ENCODE measurements at places on chromosomes 11 and 22.
A peak's percentile ranks its signal among the peaks of the same experiment; 100 is the strongest.

GRCh38 chr11:78708388-78708787 lies 133.7 kb upstream of the NARS2 start:
- no peak for DNase-seq

- DNase-seq: no peak
These were observed 1.9 kb upstream of the CTSF start for GRCh38 chr11:66570079-66570849.

DNA sequence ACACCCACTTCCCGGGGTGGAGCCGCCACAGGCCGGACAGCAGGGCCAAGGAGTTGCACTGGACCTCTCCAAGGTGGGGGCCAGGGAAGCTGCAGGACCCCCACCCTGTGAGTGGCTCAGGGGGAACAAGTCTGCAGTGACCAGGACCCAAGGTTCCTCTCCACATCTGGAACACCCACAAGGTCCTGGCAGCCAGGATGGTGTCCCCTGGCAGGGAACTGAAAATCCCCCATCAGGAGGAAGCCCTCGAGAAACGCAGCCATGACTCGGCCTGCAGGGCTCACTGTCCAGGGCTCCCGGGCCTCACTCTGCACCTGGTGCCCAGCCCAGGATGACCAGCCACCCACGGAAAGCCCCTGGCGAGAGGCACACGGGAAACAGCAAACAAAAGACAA lies 11.5 kb downstream of the RNH1 start:
- no peak for DNase-seq

- no peak for DNase-seq
These were observed 30.9 kb upstream of the RIC3 start for GRCh38 chr11:8199676-8200075.

GRCh38 chr22:36386900-36387708 lies 663 bp downstream of the MYH9 start:
- DNase-seq: no peak

- DNase-seq: no peak
These were observed 57.1 kb upstream of the TIMP3 start for GRCh38 chr22:32744176-32744959.

GRCh38 chr22:22148905-22149304 lies 95.7 kb upstream of the VPREB1 start:
- no peak for DNase-seq

DNA sequence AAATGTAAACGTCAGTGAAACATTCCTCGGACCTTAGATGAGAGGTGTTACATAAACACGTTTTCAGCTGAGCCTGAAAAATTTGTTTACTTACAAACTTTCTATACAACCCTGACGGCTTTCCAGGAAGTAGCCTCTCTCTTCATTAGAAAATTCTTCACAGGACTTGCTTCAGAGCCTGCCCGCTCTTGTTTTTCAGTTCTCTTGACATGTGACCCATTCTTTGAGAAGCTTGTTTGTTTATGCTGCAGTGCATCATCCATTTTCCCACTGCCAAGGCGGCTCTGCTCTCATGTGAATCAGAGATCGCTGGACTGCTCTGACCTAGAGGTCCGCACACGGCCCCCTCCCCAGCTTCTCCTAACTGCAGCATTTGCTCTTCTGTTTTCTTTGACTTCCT lies 47.9 kb upstream of the ARHGAP42 start:
- DNase-seq: no peak

DNA sequence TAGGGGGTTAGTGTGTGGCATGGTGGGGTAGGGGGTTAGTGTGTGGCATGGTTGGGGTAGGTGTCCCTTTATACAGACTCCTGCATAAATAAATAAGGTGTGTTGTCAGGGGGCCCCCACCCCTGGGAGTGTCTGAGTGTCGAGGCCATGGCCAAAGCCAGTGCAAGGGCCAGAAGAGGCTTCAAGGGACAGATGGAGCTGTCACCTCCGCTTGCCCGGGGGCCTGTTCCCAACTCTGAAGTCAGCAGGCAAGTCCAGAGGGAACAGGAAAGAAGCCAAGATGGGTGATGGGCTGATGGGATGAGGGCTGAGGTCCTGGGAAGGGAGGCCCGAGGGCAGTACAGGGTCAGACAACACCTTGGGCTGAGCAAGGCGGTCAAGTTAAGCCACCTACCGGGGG lies 997.8 kb downstream of the BRD1 start:
- no peak for DNase-seq

DNA sequence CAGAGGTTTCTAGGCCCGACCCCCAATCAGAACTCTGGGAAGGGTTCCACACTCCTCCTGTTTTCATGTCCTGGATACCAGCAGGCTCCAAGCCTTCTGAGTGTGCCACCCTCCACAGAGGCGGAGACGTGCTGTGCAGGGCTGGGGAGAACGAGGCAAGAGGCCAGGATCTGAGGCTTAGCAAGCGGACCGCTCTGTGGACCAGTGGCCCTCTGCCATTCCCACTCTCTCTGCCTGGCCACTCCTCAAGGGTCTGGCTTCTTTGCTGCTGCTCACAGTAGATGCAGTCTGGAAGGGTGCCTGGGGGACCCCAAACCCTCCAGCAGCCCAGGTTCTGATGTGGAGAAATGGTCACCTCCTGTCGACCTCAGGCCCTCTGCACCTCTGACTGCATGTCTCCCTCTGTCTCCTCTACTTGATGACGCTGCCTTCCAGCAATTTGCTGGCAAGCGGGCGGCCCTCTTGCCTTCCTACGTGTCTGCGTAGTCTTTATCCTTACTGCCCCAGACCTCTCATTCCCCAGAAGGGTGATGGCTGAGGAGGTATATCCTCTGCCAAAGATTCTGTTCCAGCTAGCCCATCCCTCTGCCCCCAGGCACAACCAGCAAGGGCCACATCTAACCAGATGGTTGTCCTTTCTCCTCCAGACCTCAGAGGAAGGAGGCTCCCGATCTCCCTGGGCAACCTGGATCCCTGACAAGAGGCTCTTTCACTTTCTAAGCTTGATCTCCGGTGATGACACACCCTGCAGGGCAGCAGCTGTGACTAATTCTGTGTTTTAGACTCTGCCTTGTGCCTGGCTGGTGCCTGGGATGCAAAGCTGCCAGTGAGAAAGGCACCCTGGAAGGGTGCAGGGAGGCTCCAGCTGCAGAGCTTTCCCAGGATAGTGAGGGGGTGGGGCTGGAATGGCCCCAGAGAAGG lies 87.3 kb downstream of the NAT10 start:
- peak; percentile 90 for DNase-seq

DNA sequence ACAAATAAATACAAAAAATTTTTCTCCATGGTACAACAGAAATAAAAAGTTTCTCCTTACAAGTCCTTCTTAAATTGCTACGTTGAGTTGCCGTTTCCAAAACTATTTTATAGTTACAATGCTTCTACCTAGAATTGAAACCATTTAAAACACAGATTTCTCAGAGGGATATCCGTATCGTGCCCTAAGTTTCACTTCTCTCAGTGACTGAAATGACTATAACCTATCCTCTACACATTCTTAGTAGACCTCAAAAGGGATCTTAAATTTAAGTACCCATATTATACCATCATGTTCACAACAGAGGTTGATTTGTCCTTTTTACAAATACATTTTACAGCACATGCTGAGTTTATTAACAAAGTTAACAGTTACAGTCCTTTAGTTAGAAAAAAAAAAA lies 44.1 kb downstream of the USP28 start:
- no peak for DNase-seq

DNA sequence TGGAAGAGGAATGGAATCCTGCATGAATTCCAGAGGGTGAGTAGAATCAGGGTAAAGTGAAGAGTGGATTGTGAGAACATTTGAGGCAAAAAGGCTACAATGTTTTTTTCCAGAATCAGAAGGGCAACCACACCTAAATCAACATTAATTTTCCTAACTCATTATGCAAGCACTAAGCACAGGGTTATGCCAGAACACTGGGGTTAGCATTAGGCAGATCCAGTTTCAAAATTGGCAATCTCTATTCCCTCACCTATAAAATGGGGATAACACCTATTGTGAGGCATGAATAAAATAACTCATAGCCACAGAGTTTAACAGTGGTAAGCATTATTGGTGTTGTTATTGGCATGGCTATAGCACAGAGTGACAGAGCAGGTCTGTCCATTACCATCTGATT lies 378.6 kb upstream of the FAT3 start:
- no peak for DNase-seq

- no peak for DNase-seq
These were observed at the start of gene TPH1 for GRCh38 chr11:18046116-18046777. Gene TPH1, minus strand, starts transcription at chr11:18046269. Its CDS starts 5,507 bp downstream, at chr11:18040762.

DNA sequence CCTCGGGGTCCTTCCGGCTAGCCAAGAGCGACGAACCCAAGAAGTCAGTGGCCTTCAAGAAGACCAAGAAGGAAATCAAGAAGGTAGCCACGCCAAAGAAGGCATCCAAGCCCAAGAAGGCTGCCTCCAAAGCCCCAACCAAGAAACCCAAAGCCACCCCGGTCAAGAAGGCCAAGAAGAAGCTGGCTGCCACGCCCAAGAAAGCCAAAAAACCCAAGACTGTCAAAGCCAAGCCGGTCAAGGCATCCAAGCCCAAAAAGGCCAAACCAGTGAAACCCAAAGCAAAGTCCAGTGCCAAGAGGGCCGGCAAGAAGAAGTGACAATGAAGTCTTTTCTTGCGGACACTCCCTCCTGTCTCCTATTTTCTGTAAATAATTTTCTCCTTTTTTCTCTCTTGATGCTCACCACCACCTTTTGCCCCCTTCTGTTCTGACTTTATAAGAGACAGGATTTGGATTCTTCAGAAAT lies 1.9 kb upstream of the GCAT start:
- no peak for DNase-seq

DNA sequence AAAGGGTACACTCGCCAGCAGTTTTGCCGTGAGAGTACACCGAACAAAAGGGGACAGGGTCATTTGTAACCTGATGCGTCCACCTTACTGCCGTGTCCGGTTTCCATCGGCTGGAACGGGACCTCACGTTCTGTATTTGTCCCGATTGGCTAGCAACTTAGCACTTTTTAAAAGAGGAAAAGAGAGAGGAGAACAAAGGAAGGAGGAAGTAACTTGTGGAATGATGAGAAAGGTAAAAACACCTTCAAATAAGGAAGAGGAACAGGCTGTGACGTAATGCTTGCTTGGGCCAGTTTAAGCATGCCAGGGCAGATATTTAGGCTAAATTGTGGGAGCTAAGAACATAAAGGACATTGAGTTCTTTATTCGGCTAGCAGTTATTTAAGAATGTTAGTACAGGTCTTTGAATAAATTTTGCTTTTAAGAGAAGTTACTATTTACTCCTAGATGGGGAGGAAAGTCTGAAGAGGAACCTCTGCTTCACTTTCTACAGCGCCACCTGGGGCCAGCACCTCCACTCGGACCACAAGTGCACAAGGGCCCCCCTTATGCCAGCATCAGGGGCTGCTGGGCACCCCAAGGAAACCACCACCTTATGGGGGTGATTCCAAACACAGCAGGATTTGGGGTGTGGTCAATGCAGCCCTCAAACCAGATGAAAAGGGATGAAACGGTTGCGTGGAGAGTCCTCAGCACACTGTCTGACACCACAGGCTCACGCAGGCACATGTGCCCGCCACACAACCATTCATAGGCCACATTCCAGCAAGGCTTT lies 5.8 kb downstream of the ARSA start:
- no peak for DNase-seq

GRCh38 chr11:71499125-71499524 lies 27.9 kb upstream of the KRTAP5-7 start:
- DNase-seq: no peak

DNA sequence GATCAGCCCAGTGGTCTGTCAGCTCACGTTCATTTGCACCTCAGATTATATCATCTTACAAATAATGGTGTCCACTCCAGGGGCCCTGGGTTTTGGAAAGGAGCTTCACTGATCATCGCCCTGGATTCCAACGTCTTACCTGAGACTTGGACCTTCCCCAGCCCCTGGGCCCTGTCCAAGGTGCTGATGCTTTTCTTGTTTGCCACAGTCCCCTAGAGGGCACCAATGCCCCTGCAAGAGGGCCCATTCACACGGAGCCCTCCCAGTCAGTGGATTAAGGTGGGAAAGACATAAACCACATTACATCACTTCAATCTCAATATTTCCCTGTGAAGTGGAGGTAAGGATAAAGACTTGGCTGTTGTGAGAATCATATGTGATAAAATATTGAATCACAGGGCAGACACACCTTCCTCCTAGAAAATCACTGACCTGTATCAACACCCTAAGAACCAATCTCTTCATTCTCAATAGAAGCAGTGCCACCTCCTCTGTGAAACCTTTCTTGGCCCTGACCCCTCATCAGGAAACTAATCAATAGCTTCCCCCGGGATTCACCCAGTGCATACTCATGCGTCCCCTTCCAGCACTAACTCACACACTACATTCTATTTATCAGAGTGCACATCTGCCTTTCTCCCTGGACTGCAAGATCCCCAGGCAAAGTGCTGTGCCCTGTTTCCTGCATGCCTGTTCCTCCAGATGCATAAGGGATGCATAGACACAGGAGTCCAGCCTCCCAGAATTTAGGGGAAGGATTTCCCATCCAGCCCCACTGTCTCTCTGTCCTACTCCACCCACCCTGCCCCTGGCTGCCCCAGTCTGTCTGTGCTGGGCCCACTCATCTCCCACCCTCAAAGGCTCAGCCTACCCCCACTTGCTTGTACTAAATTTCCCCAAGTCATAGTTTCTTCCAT lies 167.0 kb downstream of the BUD13 start:
- DNase-seq: no peak

GRCh38 chr11:62694455-62695167 lies 5.3 kb upstream of the LRRN4CL start:
- peak; percentile 69 for DNase-seq

DNA sequence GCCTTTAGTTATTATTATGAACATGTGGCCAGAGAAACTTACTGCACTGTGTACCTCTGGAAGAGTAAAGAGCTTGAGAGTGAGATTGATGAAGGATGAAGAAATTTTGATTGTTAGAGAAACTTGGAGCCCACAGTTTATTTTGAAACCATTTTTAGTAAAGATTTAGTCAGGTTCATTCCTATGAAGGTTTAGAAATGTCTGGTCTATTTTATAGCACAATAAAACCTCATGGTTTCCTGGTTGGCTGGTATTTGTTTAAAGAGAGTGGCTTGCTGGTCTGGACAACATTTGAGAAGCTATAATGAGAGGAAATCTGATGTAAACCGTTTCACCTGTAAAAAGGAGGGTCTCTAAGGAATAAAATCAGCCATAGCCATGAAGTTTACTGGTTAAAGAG lies 8.8 kb upstream of the PDE3B start:
- DNase-seq: no peak

- no peak for DNase-seq
These were observed 375.7 kb downstream of the SHANK2 start for GRCh38 chr11:70876685-70877084.

DNA sequence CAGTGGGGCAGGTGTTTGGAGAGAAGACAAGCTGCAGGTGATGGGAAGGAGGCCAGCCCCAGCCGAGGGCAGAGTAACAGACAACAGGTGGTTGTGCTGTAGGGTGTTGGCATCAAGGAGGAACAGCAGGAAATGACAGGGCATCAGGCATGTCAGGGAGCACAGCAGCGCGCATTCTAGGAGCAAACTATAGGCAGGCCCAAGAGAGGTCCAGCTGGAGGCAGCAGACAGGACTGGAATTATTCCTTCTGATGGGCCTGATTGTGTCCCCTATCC lies 13.6 kb downstream of the ADM start:
- no peak for DNase-seq

DNA sequence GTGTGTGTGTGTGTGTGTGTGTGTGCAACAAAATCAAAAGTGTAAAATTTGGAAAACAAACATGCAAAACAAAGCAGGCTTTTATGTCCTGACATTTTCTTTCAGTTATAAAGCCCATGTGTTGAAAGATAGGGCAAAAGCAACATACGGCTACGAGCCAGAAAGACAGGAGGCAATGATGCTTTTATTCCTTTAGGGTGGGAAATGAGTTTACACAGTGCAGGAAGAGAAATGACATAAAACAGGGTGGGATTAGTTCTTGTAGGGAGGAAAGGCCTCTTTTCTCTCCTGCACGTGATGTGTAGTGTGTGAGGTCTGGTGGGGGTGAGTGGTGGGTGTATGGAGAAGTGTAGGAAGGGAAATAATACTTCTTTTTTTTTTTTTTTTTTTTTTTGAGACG lies 29.4 kb downstream of the IL18 start:
- no peak for DNase-seq

All from AG09319 (cell line).